Activated CD4-positive, alpha-beta T cell treated with anti-CD3 and anti-CD28 coated beads, Interleukin-10, Interleukin-2, amounts not matched to agents 100 ng/mL and 50 ng/mL, durations not matched to agents 16 hours and 8 hours (primary cell): ENCODE measurements at places on chromosomes 2 and 18.

DNA sequence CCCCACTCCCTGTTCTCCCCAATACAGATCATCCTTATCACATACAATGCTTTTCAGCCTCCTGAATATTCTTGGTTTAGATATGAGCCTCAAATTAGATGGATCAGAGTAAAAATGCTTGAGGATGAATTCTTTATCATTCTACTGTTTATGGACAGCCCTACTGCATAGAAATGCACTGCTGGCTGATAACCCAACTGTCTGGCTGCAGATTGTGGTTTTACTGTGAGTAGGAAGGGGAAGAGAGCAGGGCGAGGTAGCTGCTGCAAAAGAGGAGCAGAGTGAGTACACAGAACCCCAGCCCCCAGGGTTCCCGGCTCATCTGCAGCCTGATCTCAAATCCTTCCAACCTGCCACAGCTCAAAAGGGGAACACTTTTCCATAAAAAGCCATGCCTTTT lies 29.4 kb upstream of the NCOA1 start:
- DNase-seq, result peak; percentile 26

DNA sequence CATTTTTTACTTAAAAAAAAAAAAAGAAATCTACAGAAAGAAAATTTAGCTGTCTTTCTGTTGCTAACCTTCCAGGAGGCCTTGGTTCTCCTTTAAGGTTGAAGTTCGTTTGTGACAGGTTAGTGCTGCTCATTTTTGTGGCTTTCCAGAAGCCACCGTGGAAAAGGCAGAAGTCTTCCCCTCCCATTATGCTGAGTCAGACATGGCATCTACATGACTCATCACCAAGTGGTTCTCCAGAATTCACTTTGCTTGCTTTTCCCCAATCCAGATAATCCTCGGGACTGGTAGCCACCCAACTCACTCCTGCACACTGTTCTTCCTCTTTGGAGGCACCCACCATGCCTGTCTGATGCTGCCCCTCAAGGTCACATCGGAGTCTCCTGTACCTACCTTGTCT lies 228.7 kb downstream of the PIK3C3 start:
- DNase-seq, result no peak

GRCh38 chr2:127569666-127570065 lies 34.2 kb downstream of the MYO7B start:
- no peak for DNase-seq

- no peak for DNase-seq
Measured at GRCh38 chr2:33068261-33068660, 121.5 kb downstream of the LTBP1 start.

DNA sequence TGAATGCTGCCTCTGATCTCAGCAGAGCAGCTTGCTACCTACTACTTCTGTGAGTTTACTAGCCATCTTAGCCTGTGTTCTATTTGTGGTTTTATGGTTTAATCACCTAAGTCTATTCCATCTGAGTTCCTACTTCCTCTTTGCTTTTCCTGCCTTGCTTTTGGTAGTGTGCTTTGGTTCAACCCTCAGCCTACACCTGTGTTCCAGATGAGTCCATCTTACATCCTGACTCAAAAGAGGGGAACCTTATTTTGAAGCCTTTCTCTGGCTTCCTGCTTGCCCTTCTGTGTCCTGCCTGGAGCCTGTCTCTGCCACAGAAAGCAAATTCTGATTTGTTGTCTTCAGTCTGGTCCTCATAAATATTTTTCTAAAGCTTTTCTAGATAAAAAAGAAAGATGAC lies 530.3 kb upstream of the MEX3C start:
- DNase-seq, result no peak

DNA sequence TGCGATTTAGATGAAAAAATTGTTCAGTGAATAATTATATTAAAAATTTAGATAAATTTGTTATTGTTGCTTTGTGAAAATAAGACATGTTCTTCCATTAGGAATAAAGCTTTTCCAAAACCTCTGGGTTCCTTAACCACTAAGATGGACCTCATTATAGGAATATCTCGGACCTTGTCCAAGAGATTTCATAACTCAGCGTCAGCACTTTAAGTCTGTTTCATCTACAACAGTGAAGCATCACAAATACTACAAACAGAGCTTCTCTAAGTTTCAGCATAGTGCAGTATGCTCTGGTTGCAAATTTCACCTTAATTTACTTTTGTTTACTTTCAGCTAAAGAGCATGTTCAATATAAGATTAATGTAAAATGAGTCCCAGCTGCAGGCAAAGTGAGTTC lies 150.3 kb downstream of the UBE2E3 start:
- no peak for DNase-seq

GRCh38 chr2:53490659-53491058 lies 276.9 kb upstream of the CHAC2 start:
- DNase-seq, result no peak

- no peak for DNase-seq
Measured at GRCh38 chr18:49971462-49971861, 158.1 kb upstream of the ACAA2 start.
